Fibroblast of upper back skin (primary cell): ENCODE measurements at places on chromosomes 12 and 14.

DNA sequence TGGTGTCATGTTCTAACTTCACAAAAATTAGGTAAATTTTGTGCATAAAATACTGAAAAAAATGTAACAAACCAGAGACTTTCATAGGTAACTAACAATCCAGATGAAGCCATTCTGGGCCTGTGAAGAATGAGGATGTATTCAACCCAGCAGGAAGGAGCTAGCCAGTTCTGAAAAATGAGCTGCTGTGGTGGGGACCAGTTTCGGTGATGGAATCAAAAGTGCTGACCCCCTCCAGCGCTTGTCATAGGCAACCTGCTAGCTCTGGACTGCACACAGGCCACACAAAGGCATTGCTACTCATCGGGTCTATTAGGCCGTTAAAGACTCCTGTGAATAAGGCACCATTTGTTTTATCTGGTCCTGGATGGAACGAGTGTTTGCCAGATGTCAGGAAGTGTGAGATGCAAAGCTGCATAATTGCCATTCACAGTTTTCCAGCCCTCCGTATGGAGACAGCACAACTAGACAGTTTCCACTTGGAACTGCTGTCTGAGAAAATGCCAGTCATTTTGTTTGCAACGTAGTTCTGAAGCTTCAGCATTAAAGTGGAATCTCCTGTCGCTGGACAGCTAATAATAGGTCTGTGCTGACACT, 3.3 kb upstream of the RIMBP2 start:
- no peak for DNase-seq

DNA sequence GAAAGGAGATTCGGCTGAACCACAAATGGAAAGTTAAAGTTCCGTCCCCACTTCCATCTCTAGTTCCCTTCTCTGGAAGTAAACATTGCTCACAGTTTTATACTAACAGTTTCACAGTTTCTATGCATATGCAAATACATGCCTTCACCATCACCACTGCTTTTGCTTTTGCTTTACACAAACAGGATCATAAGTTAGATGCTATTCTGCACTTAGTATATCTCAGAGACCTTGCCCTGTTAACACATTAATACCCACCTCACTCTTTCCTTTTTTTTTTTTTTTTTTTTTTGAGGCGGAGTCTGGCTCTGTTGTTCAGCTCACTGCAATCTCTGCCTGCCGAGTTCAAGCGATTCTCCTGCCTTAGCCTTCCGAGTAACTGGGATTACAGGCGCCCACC, 890 bp downstream of the TEP1 start:
- DNase-seq: no peak

GRCh38 chr12:41459111-41459905, 271.2 kb downstream of the PDZRN4 start:
- DNase-seq: no peak

DNA sequence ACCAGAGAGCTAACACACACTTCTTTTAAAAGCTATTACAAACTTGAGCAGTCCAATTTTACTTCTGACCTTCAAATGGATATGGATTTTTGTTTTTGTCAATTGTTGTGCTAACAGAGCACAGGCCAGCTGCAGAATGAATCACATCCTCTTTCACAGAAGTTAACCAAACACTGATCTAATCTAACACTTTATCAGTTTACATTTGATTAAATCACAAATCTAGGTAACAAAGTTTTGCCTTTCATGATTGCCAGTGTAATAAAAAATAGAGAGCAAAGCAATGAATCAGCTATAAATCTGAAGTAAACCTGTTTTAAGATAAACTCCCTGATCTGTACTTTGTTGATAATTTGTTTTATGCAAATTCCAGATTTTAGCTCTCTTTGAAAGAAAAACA, 273.1 kb upstream of the RGS6 start:
- DNase-seq: no peak

DNA sequence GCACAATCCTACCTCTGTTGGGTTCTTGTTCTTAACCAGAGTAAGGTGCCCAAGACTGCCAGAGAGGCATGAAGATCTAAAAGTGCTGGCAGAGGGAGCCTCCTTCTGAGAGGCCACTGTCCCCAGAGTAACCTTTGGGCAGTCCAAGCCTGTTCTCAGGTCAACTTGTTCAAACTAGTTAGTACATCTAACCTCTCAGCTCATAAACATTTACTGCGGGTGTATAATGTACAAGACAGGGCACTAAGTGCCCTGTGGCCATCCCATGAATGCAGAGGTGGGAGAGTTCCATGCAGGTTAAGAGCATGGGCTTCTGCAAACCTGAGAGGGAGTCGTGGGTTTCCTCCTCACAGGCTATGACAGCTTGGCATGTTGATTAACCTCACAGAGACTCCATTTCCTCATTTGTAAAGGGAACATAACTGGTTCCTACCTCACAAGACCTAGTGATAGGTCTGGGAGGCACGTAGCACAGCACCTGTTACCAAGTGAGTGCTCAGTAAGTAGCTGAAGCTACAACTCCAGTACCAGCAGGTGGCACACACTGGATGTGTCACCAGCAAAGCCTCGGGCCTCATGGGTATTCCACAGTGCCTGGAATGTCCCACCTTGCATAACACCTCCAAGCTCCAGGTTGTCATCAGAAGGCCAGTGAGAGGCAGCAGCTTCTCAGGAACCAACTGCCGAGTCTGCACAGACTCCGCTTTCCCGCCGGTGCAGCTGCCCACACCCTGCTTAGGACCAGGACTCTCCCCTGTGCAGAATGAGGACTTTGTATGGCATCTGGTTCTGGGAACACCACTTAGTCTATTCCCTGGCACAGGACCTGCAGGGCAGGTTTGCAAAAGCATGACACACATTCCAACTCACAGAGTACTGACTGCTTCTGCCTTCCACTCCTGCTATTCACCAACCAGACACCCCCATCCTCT, 4.4 kb downstream of the VDR start:
- DNase-seq: no peak

DNA sequence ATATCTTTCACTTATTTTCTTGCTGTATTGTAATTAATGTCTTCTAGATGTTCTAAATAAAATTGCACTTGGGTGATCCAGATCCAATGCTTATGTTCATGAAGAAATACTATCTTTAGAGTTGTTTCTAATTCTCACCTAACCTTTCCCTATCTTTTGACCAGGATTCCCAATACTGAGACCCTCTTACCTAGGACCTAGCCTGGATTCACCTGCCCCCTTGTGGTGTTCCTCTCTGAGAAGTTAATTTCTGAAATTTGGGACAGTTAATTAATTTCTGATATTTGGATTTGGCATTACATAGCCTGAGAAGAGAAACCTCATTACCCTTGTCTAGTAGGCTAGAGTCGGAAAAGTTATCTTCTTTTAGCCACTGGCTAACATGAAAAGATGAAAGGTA, 29.5 kb downstream of the FOXA1 start:
- no peak for DNase-seq

DNA sequence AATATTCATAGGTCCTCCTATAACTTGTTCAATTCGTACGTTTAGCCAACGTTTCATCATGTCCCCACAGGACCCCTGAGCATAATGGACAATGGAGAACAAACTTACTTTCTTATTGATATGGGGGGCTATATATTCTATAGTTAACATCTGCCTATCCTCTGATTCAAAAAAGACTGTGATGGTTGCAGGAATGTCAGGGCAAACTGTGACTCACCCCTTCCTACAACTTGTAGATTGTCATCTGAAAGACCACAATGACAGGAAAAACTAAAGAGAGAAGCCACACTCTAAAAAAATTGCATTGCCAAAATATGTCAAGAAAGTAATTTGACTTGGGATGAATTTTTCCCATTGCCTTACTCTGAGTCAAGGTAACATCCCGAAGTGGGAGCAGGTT, 50.8 kb downstream of the CATSPERB start:
- DNase-seq: no peak

DNA sequence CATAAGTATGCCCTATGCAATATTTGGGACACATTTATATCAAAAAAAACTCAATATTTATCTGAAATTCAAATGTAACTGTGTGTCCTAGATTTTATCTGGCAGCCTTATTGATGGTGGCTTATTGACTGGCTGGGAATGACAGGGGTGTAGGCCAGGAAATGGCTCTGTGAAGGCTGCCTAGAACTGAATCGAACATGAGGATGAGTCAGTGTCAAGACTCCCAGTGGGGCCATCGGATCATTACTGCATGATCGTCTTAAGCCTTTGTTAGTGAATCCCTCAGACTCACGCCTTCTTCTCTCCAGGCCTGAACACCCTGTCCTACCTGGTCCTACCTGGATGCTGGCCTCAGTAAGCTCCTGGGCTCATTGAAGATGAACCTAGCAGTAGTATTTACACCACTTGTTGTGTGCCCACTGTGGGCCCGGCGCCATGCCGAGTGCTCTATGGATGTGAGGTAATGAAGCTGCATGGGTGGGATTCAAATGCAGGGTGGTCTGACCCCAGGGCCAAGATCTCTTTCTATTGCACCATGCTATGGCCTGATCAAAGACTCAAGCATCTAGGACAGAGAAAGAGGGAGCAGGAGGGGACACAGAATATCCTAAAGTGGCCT, 21.0 kb upstream of the FAIM2 start:
- DNase-seq: no peak

DNA sequence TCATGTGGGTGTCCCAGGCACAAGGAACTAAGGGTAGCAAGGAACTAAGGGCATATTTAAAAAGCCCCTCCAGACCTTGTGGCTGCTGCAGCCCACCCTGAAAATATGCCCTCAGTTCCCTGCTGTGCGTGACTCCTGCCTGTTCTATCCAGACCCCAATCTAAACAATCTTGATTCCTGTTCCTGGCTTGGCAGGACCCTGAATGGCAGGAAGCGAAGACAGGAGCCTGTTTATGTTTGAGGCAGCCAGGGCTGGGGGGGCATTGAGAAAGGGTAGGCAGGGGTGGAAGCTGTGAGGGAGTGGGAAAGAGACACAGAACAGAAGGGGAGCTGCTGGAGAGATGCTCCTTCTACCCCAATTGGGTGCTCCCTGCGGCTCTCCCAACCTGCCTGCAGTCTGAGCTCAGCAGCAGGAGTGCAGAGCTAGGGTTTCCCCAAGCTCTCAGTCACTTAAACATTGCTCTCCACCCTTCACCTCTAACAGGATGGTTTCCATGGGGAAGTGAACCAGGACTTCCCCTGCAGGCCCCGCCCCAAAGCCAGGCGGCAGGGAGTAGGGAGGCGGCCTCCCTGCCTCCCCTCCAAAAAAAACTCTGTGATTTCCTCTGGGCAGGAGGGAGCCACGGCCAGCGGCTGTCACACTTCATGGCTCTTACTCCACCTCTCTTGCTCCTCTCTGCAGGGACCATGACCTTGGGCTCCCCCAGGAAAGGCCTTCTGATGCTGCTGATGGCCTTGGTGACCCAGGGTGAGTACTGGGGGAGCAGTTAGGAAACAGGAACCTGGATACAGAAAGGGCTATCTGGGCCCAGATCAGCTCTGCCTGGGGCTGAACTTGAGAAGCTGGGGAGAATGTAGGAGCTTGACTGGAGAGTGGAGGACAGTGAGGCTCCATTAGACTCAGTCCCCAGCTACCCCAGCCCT, 4.7 kb downstream of the ACVRL1 start:
- DNase-seq: no peak

- no peak for DNase-seq
Measured at GRCh38 chr12:6277982-6278438, 32.5 kb upstream of the PLEKHG6 start.

- DNase-seq: no peak
Measured at GRCh38 chr12:119328111-119328510, 6.4 kb upstream of the CCDC60 start.

- no peak for DNase-seq
Measured at GRCh38 chr12:42056130-42056529, 88.5 kb downstream of the GXYLT1 start.

GRCh38 chr12:69884386-69884785, 59.4 kb downstream of the MYRFL start:
- DNase-seq: no peak

- no peak for DNase-seq
Measured at GRCh38 chr14:61701946-61702345, 6.6 kb downstream of the HIF1A start.

DNA sequence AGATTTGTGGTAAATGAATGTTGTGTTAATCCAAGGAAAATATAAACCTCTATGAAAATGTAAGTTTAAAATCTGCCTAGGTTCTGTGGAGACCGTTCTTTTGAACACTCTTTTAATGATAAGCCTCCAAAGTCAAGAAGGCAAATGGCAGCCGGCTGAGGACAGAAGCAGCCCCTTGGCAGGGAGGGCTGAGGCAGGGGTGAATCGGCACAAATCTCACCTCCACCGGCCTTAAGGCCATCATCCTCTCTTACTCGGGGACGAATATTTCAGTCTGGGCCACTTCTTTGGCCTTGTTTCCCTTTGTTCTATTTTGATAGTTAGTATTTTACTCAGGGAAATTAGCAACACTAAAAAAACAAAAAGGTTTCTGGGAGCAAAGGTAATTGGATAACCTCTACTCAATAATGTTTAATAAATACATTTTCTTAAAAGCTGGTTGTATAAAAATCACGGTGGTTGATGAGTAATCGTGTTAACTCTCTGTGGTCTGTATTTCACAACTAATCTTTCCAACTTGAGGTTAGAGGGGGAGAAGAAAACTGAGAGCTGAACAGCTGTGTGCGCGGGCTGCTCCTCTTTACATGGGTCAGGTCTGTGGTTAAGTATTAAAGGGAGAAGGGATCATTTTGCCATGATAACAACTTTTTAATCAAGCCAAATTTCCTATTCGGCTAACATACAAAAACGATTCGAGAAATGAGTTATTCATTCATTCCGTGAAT, 18.6 kb downstream of the LGMN start:
- peak; percentile 93 for DNase-seq

DNA sequence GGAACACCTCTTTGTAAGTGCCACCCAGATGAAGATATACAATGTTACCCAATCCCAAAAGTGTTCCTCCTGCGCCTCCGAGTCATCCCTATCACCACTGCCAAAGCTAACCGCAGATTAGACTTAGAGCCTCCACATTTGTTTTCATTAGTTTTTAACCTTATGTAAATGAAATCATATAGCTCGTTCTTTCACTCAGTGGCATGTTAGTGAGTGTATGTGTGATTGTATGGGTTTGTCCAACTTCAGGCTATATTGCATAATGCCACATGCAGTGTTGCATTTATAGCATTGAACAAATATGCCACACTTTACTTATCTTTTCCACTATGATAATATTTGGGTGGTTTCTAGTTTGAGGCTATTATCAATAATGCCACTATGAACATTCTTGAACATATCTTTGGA, 18.0 kb downstream of the MAP1LC3B2 start:
- no peak for DNase-seq

- peak; percentile 62 for DNase-seq
Measured at GRCh38 chr12:29769162-29769858, 14.4 kb downstream of the TMTC1 start.

- DNase-seq: peak; percentile 37
Measured at GRCh38 chr12:114406316-114406983, 506 bp upstream of the TBX5 start.

DNA sequence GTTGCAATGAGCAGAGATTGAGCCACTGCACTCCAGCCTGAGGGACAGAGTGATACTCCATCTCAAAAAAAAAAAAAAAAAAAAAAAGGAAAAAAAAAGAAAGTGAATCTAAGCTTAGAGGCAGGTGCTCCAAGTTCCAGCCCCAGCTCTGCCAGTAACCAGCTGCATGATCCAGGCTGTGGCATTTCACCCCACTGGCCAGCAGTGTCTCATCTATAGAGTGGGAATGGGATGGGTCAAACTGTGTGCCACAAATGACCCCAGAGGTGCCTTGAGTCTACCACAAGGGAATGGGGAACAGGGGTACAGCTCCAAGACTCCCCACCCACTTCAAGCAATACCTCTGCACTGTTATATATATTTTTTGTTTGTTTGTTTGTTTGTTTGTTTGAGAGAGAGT, 5.0 kb downstream of the PLEKHD1 start:
- DNase-seq: no peak

GRCh38 chr12:50101663-50102062, 2.1 kb upstream of the GPD1 start:
- DNase-seq: peak; percentile 55

- no peak for DNase-seq
Measured at GRCh38 chr12:123834845-123835244, 72.7 kb downstream of the DNAH10 start.
